ENCODE measurements at places on chromosomes 11 and 22.

GRCh38 chr11:1176224-1177019 lies 18.7 kb downstream of the MUC5AC start:
- no peak for DNase-seq

DNA sequence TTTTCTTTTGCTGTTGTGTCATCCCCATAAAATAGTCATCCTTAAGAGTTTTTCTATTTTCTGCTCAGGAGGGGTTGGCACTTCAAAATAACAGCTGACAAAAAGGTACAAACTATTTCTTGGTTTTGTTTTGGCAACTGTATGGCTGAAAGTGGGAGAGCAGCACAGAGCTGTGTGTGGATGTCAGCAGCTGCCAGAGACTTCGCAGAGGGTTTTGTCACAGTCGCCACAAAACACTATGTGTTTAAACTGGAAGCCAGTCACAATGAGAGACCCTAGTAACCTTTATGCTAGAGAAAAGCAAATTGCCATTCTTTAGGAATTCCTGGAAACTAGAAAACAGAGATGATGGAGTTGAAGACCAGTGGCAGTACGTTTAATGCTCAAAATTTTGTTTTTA lies 189.6 kb upstream of the CCDC90B start:
- DNase-seq = no peak

DNA sequence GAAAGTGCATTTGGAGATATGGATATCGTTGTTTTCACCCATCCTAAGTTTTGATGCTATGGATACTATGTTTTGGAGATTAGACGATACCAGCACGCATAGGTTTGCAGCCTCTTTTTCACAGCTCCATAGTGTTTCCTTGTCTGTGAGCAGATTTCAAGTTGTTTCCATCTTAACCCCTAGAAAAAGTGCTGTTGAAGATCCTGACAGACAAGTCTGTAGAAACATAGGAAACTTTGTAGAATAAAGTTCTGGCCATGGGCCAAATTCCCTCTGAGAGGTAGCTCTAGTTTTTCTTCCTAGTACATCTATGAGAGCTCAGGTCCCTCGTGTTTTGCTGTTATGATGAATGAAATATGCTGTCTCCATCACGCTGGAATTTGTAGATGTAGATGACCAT lies 32.4 kb downstream of the ST3GAL4 start:
- no peak for DNase-seq

- no peak for DNase-seq
These were observed 1081.6 kb downstream of the BRD1 start for GRCh38 chr22:48745842-48746788.

DNA sequence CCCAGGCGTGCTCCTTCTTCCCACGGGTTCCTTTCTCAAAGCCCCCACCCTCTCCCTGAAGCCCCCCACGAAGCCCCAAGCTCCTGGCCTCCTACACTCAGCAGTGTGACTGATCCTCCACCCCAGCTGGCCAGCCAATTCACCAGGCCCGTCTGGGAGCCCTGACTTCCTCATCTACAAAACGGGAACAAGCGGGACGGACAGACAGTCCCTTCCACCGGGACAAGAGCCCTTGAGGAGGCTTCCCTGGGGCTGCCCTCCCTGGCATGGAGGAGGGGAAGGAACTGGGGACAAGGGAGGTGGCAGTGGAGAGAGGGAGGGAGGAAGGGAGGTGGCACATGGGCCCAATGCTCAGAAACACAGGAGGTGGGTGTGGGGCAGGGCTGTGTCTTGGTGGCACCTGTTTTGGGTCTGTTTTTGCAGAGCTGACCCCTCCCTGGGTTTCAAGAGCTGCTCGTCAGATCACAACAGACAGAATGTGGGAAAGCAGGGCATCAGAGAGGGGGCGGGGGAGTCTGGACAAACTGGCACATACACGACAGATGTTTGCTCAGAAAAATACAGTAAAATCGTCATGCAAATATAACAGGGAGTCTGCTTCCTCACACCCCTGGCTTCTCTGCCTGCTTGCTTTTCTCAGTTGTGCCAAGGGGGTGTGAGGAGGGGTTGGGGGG lies 56.8 kb downstream of the ELFN2 start:
- DNase-seq = no peak

DNA sequence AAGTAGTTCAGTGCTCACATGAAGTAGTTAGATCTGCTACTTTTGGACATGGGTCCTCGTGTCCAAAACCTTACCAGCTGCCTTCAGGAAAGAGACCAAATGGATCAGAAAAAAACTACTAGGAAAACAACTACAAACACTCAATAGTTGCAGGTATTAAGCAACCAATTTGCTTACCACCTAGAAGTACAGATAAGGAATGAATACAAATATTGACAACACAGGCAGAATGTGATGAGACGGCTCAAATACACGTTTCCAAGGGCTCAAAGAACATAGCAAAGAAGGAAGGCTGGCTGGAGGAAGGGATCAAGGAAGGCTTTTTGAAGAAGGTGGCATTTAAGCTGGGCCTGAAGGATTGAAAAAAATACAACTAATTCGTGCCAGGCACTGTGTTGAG lies 41.8 kb downstream of the NRXN2 start:
- no peak for DNase-seq

DNA sequence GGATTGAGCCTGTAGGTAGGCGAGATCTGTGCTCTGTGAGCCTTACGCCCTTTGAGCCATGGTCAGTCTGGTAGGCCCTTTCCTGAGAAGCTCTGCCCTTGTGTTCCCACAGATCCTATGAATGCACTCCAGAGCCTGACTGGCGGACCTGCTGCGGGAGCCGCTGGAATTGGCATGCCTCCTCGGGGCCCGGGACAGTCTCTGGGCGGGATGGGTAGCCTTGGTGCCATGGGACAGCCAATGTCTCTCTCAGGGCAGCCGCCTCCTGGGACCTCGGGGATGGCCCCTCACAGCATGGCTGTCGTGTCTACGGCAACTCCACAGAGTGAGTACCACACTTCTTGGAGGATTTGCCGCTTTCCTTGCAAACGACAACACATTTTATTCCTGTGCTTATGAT lies 47.4 kb downstream of the MED15 start:
- DNase-seq = no peak

- DNase-seq = no peak
These were observed 225.1 kb downstream of the MN1 start for GRCh38 chr22:27576413-27576812.

- no peak for DNase-seq
These were observed 116.2 kb downstream of the NCAM1 start for GRCh38 chr11:113077379-113077778.

DNA sequence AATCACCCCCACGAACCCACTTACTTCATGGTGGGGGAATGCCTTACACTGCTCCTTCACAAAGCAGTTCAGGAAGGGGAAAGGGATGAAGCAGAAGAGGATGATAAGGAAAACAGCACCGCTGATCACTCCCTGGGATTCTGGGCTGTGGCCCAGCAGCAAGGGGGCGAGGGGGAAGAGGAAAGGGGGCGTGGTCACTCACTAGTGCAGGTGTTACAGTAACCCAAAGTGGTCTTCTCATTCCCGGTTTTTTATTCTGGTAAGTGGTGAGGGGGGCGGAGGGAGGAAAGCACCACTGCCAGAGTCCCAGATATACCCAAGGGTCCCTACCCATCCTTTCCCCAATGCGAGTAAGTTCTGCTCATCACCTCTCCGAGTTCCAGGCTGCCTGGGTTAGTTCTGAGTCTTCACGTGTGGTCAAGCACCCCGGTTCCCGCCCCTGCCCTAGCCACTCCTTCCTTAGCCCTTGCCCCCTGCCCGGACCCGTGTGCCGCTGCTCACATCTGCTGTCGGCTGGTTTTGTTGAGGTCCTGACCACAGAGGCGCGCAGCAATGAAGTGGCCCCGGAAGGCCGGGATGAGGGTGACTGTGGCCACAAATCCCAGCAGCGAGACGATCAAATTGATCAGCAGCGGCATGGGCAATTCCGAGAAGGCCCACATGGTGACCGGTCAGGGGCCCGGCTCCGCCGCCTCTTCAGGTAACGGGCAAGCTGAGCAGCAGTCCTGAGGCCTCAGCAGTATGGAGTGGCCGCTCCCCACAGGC lies 477 bp downstream of the DPAGT1 start:
- peak; percentile 61 for DNase-seq

DNA sequence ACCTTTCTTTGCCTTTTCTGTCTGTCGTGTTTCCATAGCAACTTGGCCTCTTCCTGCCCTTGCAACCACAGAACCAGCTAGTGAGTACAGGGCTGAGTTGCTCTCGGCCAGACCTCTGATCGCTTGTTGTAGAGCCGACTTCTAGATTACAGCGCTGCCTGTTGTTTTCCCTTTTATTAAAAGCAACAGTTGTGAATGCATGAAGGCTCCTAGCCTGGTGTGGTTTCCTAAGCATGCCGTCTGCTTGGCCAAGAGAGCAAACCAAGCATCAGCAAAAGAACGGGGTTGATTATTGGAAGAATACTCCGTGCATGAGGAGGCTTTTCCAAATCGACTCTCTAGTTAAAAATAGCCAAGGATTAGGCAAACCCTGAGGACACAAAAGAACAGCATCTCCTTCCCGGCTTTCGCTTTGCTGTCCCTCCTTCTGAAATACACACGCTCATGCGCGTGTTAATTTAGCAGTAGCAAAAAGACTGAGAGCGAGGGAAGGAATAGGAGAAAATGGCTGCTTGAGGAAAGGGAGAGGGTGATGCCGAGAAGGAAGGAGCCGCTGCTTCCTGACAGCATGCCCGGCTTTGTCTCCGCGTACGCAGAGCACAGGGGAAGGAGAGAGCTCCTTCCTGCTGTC lies 71.5 kb upstream of the TTC12 start:
- DNase-seq = peak; percentile 35

DNA sequence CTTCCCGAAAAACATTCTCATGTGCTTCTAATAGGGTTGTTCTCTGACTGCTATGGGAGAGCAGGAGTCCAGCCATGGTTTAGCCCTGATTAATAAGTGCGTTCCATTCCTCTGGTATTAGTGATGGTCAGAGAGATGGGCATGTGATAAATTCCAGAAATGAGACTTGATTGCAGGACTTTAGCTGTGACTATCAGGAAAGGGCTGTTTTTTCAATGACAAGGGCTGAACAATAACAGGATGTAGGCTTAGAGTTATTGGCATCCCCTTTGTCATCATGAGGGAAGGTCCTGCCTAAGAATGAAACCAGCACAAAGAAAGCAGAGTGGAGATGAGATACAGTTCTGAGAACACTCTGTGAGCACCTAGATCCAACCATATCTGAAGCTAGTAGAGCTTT lies 494.6 kb downstream of the MIAT start:
- no peak for DNase-seq

GRCh38 chr11:117837070-117837776 lies 12.7 kb upstream of the FXYD2 start:
- DNase-seq = no peak

DNA sequence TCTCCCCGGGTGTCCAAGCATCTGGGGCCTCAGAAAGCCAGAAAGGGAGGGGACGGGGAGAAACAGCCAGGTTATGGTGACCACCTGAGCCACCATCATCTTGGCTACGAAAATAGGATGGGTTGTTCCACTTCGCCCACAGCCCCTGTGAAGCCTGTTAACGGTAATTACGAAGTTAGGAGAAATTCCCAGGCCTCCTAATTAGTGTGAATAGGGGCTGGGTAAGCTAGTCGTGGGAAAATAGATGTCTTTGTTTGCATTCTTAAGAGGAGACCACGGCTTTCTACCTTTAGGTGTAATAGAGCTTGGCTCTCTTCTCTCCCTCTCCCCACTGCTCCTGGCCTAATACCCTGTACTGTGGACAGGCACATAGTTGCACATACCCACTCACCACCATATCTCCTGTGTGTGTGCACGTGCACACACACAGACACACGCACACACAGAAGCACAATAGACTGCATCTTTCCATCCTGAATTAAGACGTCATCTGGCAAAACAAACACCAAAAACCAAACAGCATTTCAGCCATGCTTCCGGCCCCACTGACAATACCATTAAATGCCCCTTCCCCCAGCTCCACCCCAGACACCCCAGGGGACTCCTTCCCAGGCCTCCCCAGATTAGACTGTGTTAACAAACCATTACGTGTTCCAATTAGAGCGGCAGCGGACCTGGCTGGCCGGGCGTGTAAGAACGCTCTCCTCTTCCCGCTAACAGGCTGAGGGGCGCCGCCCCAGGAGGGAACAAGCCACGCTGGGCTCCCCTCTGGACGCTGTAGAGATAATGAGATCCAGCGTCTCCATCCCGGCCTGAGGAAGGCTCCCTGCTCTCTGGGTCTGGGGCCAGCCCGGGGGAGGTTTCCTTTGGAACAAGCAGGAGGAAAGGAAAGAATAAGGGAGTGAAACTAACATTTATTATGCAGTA lies 72.8 kb downstream of the TP53I11 start:
- DNase-seq = no peak

DNA sequence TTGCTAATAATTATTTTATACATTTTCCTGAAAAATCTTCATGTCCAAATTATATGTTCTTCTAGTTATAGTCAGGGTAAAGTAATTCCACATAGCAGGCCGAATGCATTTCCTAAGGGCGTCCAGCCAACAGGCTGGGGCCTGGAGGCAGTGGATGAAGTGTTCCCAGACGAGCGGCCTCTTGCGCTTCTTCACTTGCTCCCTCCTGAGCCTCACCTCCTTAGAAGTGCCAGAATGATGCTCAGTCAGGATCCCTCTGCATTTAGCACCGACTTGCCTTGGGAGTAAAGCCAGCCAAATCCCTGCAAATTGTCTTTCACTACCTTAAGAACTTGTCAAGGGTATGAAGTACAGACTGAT lies 1.5 kb downstream of the OLFML1 start:
- no peak for DNase-seq

GRCh38 chr11:31628111-31628510 lies 118.5 kb downstream of the ELP4 start:
- no peak for DNase-seq

- no peak for DNase-seq
These were observed 18.0 kb downstream of the FLRT1 start for GRCh38 chr11:64053699-64054098.

DNA sequence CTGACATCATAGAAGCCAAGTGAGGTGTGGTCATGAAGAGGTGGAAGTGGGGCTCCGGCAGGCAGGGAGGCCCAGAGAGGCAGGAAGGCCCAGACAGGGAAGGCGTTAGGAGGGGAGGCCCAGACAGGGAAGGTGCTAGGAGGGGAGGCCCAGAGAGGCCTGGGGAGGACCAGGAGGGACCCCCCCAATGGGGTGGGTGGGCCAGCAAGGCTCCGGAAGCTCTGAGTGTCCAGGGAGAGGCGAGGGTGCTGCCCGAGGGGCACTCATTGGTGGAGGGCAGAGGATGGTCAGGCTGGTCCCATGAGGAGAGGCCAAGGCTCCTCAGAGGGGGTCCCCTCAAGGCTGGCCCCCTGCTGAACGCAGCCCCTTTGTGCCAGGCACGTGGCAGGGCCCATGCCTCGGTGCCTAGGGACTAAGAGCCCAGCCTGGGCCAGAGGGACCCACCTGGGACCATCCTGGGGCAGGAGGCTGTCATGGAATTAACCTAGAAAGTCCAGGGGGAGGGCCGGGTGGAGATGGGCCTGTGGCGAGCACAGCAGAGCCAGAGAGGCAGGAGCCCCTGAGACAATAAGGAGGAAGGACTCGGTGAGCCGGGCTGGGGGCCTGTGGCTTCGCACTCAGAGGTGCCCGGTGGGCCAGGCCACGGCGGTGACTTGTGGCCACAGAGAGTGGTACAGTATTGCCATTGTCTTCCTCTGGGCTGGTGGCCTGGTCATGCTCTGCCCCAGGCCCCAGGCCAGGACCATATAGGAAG lies 12.2 kb downstream of the PHLDA2 start:
- DNase-seq = no peak

Measured in stimulated activated CD4-positive, alpha-beta T cell treated with anti-CD3 and anti-CD28 coated beads, Interleukin-15, amount 100 ng/mL, for 24 hours (primary cell).